ENCODE measurements at places on chromosomes 6 and 20. TPM values are rescaled to one million over a fixed set of nuclear protein-coding genes. Genes with fewer than 3 reads are reported as not detected.

DNA sequence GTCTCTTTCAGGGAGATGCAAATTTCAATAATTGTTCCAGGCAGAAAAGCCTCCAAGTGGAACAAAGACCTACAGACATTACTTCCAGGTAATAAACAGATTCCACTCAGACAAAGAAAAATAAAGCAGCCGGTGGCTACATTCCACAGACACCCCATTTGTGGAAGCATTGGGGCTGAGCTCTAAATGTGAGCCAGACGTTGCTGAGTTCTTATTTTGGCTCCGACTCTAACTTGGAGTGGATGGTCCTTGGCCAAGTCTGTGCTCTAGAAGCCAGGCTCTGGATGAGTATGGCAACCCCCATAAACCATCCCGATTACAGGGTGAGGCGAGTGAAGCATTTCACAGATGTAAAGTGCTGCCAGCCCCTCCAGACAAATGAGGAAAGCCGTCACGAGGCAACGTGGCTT, 6.6 kb downstream of the TRAM2 start:
- no peaks in the 10 kb centered on the region for H3K27me3 ChIP-seq
- H3K4me1 ChIP-seq = peaks cover 15% of the 10 kb centered on the region
- H3K36me3 ChIP-seq = no peaks in the 10 kb centered on the region
- H3K4me3 ChIP-seq = no peak overlapping the region
- H3K27ac ChIP-seq = peak overlapping the region; percentile 47

DNA sequence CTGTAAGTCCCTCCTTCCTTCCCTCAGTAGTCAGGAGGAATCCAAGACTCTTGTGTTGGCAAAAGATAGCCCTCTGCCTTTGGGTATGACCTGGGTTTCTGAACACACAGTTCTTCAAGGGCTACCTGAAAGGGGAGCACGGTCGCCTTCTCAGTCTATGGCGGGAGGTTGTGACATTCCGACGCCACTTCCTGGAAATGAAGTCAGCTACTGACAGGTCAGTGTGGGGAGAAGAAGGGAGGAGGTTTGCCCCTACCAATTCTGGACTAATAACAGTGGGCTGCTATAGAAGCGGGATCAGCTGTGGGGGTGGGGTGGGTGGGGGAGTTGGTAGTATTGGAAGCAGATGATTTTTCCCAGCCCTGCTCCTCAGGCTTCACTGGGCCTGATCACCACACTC, 11.5 kb downstream of the CEP250 start:
- no peaks in the 10 kb centered on the region for H3K27me3 ChIP-seq
- H3K27ac ChIP-seq = no peak overlapping the region
- H3K36me3 ChIP-seq = peaks cover 10% of the 10 kb centered on the region
- H3K4me1 ChIP-seq = no peaks in the 10 kb centered on the region

- H3K4me1 ChIP-seq = no peaks in the 10 kb centered on the region
- no peak overlapping the region for H3K4me3 ChIP-seq
- no peaks in the 10 kb centered on the region for H3K27me3 ChIP-seq
- no peaks in the 10 kb centered on the region for H3K36me3 ChIP-seq
Observed at GRCh38 chr6:37155394-37156312, 14.3 kb upstream of the PIM1 start.

Gene JAG1
- 226 TPM for total RNA-seq

DNA sequence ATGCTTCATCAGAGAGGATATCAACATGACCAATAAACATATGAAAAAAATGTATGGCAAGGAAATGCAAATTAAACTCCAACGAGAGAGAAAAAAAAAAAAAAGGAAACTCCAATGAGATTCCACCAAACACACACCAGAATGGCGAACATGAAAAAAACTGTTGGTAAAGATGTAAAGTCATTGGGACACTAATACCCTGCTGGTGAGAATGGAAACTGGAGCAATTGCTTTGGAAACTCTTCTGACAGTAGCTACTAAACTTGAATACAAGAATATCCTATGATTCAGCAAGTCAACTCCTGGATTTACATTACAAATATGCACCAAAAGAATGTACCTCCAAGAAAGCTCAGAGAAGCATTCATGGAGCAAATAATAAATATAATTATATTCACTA, 260.7 kb upstream of the ECI2 start:
- H3K36me3 ChIP-seq = no peaks in the 10 kb centered on the region
- no peaks in the 10 kb centered on the region for H3K27me3 ChIP-seq
- DNase-seq = no peak
- H3K4me3 ChIP-seq = no peak overlapping the region
- no peak overlapping the region for H3K27ac ChIP-seq
- H3K4me1 ChIP-seq = no peaks in the 10 kb centered on the region

DNA sequence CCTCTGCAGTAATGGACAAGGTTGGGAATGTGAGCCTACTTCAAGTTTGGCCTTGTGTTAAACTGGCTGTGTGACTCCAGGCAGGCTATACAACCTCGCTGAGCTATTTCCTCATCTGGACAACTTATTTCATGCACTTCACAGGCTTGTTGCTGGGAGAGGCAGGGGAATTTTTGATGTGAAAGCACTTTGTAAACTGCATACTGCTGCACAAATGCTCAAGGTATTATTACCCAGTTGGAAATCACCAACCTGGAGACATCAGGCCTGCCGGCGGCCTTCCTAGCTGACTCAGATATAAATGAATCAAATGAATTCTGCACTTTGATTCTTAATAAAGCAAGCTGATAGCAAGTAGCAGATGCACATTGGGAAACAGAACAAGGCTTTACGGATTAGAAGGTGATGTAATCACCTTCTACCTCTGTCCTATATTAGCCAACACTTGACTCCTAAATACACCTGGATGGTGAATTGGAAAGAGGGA, 10.1 kb downstream of the JARID2 start:
- H3K4me3 ChIP-seq = no peak overlapping the region
- H3K27me3 ChIP-seq = no peaks in the 10 kb centered on the region
- H3K27ac ChIP-seq = no peak overlapping the region
- no peak for DNase-seq
- H3K36me3 ChIP-seq = no peaks in the 10 kb centered on the region
- H3K4me1 ChIP-seq = peaks cover 6% of the 10 kb centered on the region

Gene TINAG
- total RNA-seq = not detected

DNA sequence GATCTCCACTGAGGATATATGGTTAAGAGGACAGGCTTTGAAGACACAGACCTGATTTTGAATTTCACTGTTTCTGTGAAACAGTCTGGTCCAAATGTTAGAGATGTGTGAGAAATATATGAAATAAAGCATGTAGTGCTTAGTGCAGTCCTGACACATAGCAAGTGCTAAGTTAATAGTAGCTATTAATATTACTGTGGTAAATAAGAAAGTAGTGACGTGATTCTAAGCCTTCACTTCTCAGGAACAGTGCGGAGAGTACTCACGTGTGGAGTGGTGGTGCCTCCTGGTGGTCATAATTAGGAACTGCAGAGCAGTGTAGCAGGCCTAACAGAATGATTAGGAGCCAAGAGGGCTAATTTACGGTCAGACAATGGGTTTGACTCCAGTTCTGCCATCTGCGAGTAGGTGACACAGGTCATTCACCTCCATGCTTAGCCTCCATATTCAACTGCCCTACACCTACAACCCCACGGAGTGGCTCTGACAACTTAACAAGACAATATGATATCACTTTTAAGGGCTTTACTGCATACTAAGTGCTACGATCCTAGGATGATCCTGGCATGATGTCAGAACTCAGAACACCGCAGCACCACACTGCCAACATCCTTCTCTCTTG, 106.2 kb downstream of the JPH2 start:
- no peak overlapping the region for H3K27ac ChIP-seq
- H3K4me3 ChIP-seq = no peak overlapping the region
- H3K4me1 ChIP-seq = no peaks in the 10 kb centered on the region
- H3K36me3 ChIP-seq = no peaks in the 10 kb centered on the region
- DNase-seq = peak; percentile 70

Gene SOX4
- 16.0 TPM for total RNA-seq

DNA sequence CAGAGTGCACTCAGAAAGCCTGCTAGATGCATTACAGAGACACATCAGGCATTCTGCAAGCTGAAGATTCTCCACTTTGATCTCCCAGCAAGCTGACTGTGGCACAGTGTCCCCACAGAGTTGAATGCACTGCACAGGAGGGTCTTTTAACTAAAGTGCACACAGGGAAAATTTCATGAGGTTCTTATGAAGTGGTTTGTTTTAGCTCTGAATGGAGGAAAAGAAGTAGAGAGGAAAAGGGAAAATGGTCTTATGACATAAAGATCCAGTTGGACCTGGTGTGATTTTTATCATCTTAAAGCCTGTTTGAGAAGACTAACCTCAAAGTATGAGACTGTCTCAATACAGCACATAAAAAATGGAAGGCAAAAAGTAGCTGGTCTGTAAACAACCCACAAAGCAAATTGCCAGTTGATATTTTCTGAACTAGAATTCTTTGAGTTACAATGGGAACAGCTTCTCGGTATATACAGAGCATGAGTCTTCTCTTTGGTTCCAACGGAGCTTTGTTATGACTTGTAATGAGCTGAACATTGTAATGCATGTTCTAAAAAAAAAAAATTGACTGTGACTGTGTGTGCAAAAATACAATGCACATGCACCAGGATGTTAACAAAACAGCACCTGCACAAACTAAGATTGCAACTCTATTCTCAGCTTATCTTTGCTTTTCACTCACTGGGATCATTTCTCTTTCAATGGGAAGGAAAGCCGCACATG, 383.0 kb upstream of the ID4 start:
- H3K4me1 ChIP-seq = no peaks in the 10 kb centered on the region
- no peak overlapping the region for H3K4me3 ChIP-seq
- H3K27ac ChIP-seq = no peak overlapping the region

GRCh38 chr6:75085931-75086635, 119.8 kb downstream of the COL12A1 start:
- H3K27ac ChIP-seq = no peak overlapping the region
- no peaks in the 10 kb centered on the region for H3K27me3 ChIP-seq
- H3K4me3 ChIP-seq = no peak overlapping the region
- no peak for DNase-seq

Gene CRISP2
- total RNA-seq = not detected

DNA sequence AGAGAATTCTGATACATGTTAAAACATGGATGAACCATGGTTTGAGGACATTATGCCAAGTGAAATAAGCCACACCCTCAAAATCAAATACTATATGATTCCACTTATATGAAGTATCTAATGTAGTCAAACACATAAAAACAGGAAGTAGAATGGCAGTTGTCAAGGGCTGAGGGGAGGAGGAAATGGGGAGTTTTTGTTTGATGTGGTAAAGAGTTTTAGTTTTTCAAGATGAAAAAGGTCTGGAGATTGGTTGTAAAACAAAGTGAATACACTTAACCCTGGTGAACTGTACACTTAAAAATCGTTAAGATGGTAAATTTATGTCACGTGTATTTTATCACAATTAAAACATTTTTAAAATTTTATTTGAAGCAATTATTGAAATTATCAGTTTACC, 127.4 kb upstream of the GRIK2 start:
- H3K4me1 ChIP-seq = no peaks in the 10 kb centered on the region
- no peak for DNase-seq
- no peaks in the 10 kb centered on the region for H3K36me3 ChIP-seq
- H3K4me3 ChIP-seq = no peak overlapping the region
- H3K27ac ChIP-seq = no peak overlapping the region

GRCh38 chr20:50399555-50399916, 110.6 kb upstream of the PTPN1 start:
- no peaks in the 10 kb centered on the region for H3K36me3 ChIP-seq
- H3K27ac ChIP-seq = peak overlapping the region; percentile 78
- no peak for DNase-seq
- no peak overlapping the region for H3K4me3 ChIP-seq

Gene ZNF311
- total RNA-seq = 0.62 TPM

DNA sequence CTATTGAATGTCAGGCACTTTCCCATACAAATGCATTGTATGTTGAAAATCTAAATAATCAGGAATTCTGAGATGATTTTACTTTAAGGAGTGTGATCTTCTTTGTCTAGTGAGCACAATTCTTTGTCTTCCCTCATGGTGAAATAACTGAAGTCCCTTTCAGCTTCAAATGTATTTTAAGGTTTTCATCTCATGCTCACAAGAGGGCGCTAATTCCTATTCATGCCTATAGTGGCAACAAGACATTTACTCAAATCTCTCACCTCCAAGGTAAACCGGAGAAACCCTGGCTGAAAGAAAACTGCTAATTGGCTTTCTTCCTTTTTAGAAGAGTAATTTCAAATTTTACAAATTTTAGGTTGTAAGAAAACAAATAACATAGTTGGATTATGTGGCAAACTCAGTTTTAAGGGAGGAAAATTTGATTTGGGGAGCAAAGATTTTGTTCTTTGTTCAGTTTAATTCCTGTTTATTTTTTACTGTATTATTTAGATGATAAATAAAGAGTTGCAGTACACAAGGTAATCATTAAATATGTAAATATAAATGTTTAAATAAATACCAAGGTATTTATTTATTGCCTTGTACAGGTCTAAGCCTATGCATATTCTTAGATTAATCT, 69.1 kb downstream of the SLC35F1 start:
- no peak for DNase-seq
- H3K4me1 ChIP-seq = no peaks in the 10 kb centered on the region
- no peak overlapping the region for H3K27ac ChIP-seq
- no peak overlapping the region for H3K4me3 ChIP-seq

DNA sequence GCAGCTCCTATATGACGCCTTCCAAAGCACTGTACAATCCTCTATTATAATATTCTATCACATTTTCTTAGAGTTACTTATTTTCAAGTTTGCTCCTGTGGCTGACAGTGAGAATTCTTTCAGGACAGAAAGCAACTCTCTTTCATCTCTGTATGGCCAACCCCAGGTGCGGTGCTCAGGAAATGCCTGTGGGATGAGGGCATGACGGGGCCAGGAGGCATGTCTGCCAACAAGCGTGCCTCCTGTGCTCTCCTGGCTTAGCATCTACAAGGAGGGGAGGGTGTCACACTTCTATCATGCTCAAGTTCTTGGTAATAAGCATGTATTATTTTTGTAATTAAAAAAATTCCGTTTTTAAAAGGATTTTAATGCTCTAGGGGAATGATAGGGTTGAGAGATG, 11.4 kb downstream of the MRPL14 start:
- no peak for DNase-seq
- peaks cover 5% of the 10 kb centered on the region for H3K4me1 ChIP-seq
- no peaks in the 10 kb centered on the region for H3K27me3 ChIP-seq
- peaks cover 2% of the 10 kb centered on the region for H3K36me3 ChIP-seq
- no peak overlapping the region for H3K27ac ChIP-seq
- no peak overlapping the region for H3K4me3 ChIP-seq

DNA sequence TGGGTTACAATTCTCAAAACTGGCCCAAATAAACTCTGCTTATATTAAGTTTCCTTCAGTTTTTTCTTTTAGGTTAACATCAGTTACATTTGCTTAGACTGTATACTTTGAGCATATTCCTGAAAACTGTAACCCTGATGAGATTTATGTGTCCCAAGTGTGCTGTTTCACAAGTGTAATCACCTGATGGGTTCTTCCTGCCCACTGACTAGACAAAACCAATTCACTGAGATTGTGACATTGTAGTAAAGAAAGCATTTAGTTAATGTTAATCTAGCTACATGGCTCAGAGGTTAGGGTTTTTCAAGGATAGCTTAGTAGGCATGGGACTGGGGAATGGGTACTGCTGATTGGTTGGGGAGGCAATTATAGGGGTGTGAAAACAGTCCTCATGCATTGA, 53.6 kb downstream of the CCN2 start:
- H3K27ac ChIP-seq = no peak overlapping the region
- no peak overlapping the region for H3K4me3 ChIP-seq
- H3K36me3 ChIP-seq = no peaks in the 10 kb centered on the region
- peaks cover under 1% of the 10 kb centered on the region for H3K4me1 ChIP-seq
- no peak for DNase-seq

Gene PDYN
- not detected for total RNA-seq

All from aorta (tissue), 5 donors.